ENCODE measurements at places on chromosomes 13 and 19.

GRCh38 chr19:52748336-52748950, 13.6 kb upstream of the ZNF611 start:
- DNase-seq, result no peak

DNA sequence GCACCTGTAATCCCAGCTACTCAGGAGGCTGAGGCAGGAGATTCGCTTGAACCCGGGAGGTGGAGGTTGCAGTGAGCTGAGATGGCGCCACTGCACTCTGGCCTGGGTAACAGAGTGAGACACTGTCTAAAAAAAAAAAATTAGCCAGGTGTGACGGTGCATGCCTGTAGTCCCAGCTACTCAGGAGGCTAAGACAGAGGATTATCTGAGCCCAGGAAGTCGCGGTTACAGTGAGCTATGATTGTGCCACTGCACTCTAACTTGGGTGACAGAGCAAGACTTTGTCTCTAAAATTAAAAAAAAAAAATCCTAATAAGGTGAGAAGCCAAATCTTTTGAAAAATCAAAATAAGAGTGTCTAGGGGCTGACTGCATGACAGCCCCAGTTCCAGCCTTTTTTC, 9.7 kb upstream of the CEBPA start:
- DNase-seq, result no peak

GRCh38 chr13:23578411-23579071, 8.3 kb downstream of the TNFRSF19 start:
- no peak for DNase-seq

DNA sequence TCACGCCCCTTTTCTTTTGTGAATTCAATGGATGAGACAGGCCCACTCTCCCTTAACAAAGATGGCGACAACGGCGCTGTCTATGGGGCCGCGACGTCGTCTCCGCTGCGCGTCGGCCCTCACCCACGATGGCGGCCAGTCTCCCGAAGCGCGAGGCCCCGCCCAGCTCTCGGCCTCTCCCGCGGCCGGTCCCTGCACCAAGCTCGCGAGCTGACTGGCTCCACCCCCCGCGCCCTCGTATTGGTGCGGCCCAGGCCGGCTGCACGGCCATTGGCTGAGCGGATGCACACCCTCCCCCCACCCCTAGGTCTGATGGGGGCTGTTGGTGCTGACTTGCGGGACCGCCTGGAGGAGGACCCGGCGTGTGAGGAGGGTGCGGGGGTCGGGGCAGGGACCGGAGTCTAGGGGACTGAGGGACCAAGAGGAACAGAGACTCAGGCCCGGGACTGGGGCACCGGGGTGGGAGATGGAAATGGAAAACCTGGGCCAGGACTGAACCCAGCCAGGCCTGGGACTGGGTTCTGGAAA, 4.8 kb downstream of the SPHK2 start:
- DNase-seq, result peak; percentile 98

DNA sequence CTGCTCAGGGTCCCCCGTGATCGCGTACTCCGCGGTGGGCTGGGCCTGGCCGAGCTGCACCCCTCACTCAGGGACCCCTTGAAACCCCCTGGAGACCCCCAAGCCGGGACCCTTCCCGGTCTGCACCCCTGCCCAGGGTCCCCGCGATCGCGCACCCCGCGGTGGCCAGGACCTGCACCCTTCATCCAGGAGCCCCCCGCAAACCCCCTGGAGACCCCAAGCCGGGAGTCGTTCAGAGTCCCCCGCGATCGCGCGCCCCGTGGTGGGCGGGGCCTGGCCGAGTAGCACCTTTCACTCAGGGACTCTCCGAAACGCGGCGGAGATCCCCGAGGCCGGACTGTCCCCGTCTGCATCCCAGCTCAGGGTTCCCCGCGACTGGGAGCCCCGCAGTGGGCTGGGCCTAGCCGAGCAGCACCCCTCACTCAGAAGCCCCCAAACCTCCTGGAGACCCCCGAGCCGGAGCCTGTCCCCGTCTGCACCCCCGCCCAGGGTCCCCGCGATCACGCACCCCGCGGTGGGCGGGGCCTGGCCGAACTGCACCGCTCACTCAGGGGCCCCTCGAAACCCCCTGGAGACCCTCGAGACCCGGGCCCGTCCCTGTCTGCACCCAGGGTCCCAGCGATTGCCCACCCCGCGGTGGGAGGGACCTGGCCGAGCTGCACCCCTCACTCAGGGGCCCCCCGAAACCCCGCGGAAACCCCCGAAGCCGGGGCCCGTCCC, 748 bp downstream of the LMNB2 start:
- no peak for DNase-seq

DNA sequence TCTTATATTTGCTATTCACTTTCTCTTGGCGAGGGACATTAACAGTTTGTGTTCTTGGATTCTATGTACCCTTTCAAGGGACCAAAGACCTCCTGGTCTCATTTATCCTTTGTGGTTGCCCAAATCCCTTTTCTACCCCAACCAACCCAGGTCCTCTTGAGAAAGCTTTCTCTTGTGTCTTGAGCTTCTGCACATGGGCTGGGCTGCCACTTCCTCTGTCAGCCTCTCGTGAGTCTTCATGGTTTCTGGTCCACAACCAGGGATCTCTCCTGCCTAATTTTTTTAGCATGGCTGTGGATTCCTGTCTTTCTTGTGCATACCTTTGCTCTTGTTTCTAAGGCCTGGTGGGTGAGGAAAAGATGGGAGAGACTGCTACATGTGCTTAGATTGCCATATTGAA, 14.9 kb downstream of the TIMM13 start:
- DNase-seq, result no peak

DNA sequence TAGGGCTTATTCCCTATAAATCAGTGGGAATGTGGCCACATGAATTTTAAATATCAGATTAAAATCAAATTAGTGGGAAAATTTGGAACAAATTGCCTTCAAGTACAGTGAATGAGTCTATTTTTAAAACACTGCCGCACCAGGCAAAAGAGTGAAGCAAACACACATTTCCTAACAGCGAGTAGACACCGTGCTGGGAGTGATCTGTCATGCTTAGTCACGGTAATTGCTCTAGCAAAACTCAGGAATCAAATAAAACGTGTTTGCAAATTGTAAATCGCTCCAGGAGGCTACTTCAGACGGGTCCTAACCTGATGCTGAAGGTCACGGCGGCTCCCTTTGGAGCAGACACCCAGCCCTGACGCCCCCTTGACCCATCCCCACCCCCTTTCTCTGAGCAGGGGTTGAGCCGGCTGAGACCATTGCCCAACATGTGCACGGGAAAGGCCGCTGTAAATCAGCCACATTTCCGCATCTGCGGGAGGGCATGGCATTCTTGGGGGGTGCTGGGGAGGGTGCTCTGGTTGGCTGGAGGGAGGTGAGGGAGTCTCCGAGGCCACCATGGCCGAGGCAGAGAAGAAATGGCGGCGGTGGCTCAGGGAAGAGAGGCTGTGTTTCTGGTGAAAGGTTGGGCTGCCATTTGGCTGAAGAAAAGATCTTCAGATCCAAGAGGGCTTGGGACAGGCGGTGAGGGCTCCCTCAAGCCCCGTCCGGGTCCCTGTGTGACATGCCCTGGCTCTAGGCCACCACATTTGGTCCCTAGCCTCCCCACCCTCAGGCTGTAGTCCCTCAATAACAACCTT, 8.9 kb downstream of the CEBPA start:
- peak; percentile 25 for DNase-seq

DNA sequence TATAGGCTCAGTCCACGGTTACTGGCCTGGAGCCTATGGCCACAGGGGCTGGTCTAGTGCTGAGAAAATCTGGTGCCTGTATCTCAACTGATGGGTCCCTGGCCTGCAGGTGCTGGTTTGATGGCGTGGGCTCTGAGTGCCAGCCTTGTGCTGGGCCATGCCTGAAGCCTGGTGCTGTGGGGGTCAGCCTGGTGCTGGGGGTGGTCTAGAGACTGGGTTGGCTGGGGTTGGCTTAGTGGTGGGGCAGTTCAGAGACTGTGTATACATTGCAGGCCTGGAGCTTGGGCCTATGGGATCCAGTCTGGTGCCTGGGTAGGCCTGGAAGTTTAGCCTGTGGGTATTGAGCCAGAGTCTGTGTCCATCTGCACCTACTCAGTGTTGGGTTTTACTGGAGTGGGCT, 36.4 kb downstream of the SLC10A2 start:
- no peak for DNase-seq

- DNase-seq, result no peak
These were observed 115.2 kb upstream of the ARGLU1 start for GRCh38 chr13:106683179-106683578.

- DNase-seq, result no peak
These were observed 739.9 kb downstream of the DIAPH3 start for GRCh38 chr13:59423708-59424340.
